ENCODE measurements at places on chromosomes 5 and 9.

GRCh38 chr9:7871977-7872730, 72.6 kb upstream of the DMAC1 start:
- no peak for DNase-seq

DNA sequence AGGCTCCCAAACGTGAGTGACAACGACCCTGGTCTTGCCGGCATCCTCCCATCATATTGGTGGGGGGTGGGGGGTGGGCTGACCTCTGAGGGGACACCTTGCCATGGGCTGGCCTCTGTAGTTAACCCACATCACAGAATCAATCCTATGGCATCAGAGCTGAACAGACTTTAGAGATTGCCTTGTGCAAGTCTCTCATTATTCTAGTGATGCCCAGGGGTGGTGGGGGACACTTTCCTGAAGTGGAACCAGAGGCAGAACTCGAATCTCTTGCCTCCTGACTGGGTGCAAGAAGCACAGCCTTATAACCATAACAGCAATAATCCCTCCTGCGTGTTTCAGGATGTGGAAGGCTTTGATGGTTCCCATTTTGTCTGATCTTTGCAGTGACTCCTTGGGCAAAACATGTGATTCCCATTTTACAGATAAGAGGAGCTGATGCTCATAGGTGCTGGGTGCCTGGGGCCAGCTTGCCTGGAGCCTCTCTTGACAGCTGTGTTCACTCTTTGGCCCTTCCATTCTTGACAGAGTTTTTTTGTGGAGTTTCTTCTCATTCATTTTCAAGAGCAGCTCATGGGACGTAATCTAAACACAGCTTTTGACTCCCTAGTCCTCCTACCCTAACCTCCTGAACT, 18.6 kb upstream of the PITX1 start:
- no peak for DNase-seq

- no peak for DNase-seq
Measured at GRCh38 chr5:96627792-96628398, 34.3 kb upstream of the CAST start.

DNA sequence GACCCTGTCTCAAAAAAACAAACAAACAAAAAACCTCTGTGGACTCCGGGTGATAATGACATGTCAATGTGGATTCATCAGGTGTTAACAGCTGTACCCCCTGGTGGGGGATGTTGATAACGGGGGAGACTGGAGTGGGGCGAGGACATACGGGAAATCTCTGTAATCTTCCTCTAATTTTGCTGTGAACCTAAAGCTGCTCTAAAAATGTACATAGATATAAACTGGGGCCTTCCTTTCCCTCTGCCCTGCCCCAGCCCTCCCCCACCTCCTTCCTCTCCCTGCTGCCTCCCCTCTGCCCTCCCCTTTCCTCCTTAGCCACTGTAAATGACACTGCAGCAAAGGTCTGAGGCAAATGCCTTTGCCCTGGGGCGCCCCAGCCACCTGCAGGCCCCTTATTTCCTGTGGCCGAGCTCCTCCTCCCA, 1.4 kb upstream of the CEL start:
- DNase-seq: no peak

DNA sequence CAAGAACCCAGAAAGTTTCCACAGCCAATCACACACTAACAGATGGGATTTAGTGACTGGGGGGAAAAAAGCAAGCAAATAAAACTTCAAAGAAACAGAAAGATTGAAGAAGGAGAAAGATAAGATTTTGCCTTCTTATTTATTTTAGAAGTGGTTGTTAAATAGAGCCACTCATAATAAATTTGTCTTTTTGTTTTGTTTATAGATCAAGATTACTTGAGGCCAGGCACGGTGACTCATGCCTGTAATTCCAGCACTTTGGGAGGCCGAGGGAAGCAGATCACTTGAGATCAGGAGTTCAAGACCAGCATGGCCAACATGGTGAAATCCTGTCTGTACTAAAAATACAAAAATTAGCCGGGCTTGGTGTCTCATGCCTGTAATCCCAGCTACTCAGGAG, 94.9 kb upstream of the RANBP3L start:
- peak; percentile 46 for DNase-seq

DNA sequence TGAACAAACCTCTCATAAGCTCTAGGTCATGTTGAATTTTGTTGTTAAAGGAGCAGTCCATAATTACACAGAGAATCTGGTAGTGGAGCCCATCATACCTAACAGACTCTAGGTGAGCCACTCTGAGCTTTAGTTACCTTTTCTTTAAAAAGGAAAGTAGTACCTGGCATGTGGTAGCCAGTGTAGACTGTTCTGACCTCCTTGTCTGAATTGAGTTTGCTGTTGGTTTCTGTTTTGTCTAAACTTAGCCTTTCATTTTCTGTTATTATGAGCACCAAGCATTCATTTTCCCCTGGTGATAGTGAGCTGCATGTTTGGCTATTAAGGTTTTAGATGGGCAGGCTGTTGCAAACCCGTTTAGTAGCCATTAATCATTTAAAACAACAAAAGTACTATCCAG, 112.2 kb downstream of the MAST4 start:
- DNase-seq: no peak

- no peak for DNase-seq
Measured at GRCh38 chr5:5332287-5332686, 90.2 kb upstream of the ICE1 start.

DNA sequence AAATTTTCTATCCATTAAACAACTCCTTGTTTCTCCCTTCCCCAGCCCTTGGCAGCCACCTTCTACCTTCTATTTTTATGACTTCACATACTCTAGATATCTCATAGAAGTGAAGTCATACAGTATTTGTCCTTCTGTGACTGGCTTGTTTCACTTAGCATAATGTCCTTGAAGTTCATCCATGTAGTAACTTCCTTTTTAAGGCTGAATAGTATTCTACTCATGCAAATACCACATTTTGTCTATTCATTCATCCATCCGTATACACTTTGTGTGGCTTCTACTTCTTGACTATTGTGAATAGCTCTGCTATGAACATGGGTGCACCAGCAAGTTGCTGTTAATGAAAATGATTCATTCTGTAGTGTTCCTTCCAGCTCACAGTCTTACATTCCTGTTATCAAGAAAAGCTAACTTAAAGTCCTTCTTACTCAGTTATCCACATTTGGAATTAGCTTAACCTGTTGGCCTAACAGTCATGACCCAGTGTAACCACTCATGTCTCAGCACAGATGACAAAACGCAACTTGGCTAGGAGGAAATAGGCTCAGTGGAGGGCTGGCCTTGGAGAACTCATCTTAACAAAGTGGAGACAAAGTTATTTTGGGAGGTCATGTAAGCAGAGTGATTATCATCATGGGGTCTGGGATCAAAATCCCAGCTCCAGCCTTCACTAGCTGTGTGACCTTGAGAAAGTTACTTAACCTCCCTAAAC, 129.7 kb upstream of the MAP3K1 start:
- DNase-seq: no peak

- peak; percentile 85 for DNase-seq
Measured at GRCh38 chr5:54457094-54457862, 1.8 kb downstream of the HSPB3 start.

- no peak for DNase-seq
Measured at GRCh38 chr9:7433508-7434292, 365.9 kb downstream of the DMAC1 start.

- peak; percentile 32 for DNase-seq
Measured at GRCh38 chr9:112334432-112334841, 1.0 kb upstream of the PTBP3 start.

DNA sequence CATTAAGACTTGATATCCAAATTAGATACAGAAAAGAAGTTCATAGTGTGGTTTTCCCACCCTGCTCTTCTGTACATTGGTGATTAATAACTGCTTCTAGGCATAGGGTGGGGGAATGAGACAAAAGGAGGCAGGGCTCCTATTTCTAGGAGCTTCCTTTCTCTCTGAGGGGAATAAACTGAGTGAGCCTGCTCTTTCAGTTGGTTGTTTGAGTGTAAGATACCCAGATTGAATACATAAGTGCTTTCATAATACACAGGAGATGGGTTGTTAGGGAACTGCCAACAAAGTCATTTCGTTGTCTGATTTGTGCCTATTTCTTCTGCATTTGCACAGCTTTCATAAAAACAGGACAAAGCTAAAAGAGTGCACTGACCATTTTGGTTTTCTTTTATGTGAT, 48.9 kb upstream of the TTC23L start:
- no peak for DNase-seq

- DNase-seq: no peak
Measured at GRCh38 chr9:114720086-114720676, 38.2 kb upstream of the TEX48 start.

- no peak for DNase-seq
Measured at GRCh38 chr5:65880496-65881072, 45.8 kb upstream of the ERBIN start.

DNA sequence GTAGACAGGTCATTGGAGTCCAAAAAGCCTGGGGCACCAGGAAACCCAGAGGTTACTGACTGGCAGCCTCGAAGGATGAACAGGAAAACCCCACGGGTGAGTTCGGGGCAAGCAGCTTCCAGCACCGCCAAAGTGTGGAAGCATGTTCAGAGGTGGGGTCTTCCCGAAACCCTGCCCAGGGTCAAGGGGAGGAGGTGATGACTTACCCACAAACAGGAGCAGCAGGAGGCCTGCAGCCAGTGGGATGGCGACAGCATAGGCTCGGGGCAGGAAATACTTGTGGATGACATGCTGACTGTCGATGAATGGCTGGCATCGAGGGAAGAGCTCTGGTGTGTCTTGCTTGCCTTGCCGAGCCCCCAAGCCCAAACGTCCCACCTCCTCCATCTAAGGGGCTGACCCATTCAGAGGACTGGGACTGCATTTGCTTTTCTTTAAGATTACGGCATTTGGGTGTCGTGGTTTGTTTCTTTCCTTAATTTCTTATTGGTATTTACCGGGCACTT, 1.3 kb downstream of the DPM2 start:
- no peak for DNase-seq

DNA sequence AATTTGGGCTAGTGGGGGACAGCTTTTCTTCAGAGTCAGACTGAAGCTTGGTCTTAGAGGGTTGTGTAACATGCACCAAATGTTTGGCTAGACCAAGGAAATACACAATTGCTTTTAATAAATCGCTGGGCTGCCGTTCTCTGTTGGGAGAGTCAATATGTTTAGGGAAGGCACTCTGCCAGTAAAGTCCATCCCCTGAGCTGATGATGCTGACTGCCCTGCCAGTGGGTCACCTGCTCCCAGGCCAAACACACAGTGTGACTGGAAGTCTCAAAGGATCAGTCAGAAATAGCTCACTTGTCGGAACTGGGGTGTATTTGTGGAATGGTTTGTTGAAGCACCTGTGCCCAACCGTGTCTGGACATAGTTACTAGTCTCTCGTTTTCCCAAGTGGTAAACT, 17.9 kb upstream of the ZNF474 start:
- no peak for DNase-seq

GRCh38 chr9:13992138-13993088, 321.5 kb downstream of the NFIB start:
- DNase-seq: no peak

- DNase-seq: peak; percentile 40
Measured at GRCh38 chr5:73327908-73328455, 120.6 kb downstream of the FOXD1 start.

DNA sequence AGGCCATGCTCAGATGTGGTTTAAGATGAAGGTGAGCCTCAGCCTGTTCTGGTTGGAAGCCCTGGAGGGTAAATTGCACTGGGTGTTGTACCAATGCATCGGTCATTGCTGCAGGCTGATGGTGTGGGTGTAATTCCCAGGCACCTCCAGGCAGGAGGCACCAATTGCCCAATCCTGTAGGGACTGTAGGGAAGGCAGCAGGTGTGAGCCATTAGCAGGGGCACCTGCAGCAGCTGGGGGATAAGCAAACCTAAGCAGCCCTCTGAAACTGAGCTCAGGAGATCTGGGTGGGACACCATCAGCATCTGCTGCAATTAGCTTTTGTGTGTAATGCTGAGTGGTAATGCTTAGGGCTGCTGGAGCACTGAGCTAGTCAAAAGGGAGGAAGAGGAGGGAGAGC, 190.1 kb upstream of the TBC1D2 start:
- no peak for DNase-seq

GRCh38 chr9:34992376-34992951, 2.9 kb downstream of the DNAJB5 start:
- DNase-seq: peak; percentile 87

DNA sequence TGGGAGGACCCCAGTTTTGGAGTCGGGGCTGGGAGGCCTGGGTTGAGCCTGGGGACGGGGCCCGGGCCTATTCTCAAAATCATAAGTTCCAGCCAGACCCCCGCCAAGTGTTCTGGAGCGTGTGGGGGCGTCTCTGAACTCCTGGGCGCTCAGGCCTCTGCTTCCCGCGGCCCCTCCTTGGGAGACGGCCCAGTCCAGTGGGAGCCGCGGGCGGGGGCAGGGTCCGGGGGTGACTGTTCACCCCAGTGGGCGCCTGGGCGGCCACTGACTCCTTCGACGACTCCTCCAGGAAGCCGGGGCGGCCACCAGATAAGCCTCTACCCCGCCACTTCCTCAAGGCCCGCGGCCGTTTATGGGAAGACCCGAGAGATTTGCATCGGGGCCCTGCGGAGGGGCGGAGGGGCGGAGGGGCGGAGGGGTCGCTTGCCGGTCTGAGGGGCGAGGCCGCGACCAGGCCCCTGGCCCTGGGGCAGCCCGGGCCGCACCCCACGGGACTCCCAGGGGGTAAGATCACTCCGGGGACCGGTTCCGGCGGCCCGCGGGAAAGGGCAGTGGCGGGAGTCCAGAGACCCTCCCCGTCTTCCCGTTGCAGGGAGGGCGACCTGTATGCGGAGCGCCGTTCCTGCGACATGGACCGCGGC, 655 bp downstream of the TOR4A start:
- DNase-seq: no peak

DNA sequence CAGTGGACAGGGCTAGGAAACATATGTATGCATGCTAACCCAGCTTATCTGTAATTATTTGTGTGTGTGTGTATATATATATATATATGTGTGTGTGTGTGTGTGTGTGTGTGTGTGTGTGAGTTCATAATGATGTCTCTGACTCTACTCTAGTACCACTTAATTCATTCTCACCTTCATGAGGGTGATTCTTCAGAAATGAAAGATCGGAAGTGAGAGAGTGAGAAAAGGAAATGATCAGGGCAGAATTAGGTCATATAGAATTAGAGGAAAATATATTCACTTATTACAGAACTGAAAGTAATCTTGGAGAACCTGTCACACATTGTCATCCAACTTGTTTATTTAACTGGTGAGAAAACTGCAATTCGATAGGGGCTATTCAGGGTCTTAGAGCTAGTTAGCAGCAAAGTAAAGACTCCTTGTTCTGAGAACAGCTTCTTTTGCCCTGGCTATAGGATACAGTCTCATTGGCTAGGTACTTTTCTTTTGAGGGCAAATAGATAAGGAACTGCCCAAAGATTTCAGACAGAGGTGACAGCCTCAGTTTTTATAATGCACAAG, 58.8 kb downstream of the C9orf153 start:
- DNase-seq: no peak

- DNase-seq: no peak
Measured at GRCh38 chr5:116908537-116908936, 333.9 kb upstream of the SEMA6A start.

GRCh38 chr9:36993933-36994764, 39.9 kb downstream of the PAX5 start:
- no peak for DNase-seq

GRCh38 chr9:98575379-98576346, 133.1 kb downstream of the GABBR2 start:
- peak; percentile 44 for DNase-seq

GRCh38 chr9:99486684-99487083, 264.6 kb downstream of the SEC61B start:
- no peak for DNase-seq

- DNase-seq: no peak
Measured at GRCh38 chr5:89260254-89260653, 377.3 kb upstream of the MEF2C start.

GRCh38 chr9:131562032-131562959, 17.0 kb downstream of the PRRT1B start:
- no peak for DNase-seq
